CD4-positive, alpha-beta T cell treated with Interleukin-4 for 4 hours (primary cell): ENCODE measurements at places on chromosomes 13 and 19.

- no peak for DNase-seq
Observed at GRCh38 chr13:98022210-98022609, 68.7 kb downstream of the IPO5 start.

- DNase-seq: no peak
Observed at GRCh38 chr13:60617991-60618733, 221.1 kb downstream of the TDRD3 start.

- DNase-seq: no peak
Observed at GRCh38 chr13:82011355-82011754, 1670.4 kb upstream of the SPRY2 start.

DNA sequence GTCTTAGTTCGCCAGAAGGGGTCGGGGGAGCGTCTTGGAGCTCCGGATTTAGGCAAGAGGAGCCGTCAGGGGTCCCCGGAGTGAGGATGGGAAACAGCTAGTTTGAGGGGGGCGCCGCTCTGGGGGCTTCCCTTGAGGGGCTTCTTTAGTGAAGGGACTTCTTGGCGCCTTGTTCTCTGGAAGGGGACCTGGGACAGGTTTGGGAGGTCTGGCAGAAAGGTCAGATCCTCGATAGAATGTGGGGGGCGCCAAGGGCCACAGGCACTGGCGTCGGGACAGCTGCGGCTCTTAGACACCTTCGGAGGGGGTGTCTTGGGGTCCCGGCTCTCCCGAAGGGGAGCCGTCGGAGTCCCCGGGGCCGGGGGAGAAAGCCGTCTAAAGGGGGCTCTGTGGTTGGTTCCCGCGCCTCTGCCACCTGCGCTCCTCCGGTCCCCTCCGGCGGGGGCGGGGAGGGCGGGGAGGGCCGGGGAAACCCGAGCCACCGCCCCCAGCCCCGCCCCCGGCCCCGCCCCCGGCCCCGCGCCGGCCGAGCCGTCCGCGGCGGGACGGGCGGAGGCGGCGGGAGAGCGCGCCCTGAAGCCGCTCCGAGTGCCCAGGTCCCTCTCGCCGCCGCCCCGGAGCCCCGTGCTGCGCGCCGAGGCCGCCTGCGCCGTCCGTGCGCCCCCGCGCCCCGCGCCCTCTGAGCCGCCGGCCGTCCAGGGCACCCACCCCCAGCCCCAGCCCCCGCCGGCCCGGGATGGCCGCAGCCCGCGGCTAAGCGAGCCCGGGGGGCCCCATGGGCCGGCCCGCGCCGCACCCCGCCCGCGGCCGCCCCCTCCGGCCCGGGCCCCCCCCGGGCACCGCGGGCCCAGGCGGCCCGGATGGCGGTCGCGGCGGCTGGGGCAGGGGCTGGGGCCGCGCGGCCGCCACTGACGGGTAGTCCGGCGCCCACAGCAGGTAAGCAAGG, at the start of gene NRTN:
NRTN (plus strand) TSS at position 552 of the 946 bp plus-strand sequence. CDS start 19,099 bp downstream, outside the sequence.
- no peak for DNase-seq

- no peak for DNase-seq
Observed at GRCh38 chr19:33654840-33655508, 33.2 kb downstream of the CHST8 start.

- no peak for DNase-seq
Observed at GRCh38 chr19:55070466-55071128, 5.1 kb upstream of the EPS8L1 start.

- no peak for DNase-seq
Observed at GRCh38 chr19:49447485-49448431, 3.9 kb downstream of the PIH1D1 start.

DNA sequence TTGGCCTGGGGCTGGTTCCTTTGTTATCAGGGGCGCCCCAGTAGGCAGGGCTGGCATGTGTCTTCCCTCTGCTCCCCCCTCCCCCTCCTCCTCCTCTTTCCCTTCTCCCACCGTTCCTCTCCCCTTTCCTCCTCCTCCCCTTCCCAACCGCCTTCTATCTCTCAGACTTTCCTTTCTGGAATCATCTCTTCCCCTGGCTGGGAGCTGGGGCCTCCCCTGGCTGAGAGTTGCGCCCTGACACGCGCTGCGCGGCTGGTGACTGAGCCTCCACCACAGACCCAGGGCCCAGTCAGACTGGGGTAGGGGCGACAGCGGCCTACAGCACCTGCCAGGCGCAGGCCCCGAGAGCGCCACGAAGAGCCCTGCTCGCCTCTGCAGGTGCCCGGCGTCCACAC, 2.8 kb downstream of the PNMA8B start:
- no peak for DNase-seq

DNA sequence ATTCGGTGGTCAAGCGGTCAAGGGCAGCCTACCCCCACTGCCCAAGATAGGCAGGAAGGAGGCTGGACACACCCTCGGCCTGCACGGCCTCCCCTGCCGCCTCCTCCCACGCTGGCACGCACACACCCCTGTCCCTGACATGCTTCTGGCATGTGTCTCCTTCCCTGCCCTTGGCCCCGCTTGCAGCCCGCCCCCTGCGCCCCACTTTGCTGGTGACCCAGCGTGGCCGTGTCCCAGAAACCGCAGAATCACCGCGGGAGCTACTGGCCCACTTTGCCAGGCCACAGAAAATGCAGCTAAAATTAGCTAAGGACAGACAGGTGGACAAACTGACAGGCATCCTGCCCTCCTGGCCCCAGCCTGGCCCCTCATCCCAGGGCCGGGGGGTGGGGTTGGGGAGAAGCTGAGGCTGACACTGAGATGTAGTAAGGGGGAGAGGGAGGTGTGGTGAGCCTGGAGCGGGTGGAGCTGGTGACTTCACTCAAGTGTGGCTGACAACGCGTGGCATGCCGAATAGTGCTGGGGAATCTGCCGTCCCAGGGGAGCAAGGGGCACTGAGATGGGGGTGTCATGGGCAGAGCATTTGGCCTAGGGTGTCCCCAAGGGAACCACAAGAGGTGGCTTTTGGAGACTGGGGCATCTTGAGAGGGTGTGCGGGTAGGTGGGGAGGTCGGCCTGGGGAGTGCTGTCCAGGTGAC, 2.4 kb downstream of the SHANK1 start:
- no peak for DNase-seq

DNA sequence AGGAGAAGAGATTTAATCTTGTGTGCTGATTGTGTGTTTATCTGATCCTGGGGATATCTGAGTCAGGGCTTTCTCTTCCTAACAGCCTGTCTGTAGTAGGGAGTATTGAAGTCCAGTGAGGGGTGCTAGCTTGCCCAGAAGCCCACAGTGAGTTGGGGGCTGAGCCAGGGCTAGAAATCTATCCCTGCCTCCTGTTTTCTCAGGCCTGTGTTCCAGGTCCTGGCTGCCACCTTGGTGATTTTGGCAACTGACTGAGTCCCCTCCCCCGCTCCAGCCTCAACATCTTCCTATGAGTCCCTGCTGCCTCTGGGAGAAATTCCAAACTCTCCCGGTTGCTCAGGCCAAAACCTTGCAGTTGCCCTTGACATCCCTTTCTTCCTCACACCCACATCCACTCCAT, 7.7 kb upstream of the NOVA2 start:
- DNase-seq: no peak
